Karpas-422 (cell line): ENCODE measurements at places on chromosomes 5 and 9.
A peak's percentile ranks its signal among the peaks of the same experiment; 100 is the strongest.

GRCh38 chr9:5841771-5842573 lies 9.1 kb upstream of the ERMP1 start:
- no peak for DNase-seq

GRCh38 chr5:97499605-97500004 lies 316.6 kb upstream of the RIOK2 start:
- DNase-seq, result no peak

DNA sequence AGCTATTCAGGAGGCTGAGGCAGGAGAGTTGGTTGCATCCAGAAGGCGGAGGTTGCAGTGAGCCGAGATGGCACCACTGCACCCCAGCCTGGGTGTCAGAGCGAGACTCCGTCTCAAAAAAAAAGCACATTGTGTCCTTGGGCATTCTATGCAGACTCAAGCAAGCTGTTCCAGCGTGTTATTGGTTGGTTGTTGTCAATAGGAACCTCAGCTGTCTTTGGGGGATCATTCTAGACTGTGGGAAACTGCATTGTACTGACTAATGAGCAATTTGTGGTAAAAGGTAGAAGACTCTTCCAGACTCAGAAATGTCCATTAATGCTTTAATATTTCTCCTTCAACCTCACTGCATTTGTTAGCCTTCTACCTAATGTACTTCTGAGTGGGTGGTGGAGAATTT lies 379.5 kb upstream of the GRAMD2B start:
- DNase-seq, result no peak

DNA sequence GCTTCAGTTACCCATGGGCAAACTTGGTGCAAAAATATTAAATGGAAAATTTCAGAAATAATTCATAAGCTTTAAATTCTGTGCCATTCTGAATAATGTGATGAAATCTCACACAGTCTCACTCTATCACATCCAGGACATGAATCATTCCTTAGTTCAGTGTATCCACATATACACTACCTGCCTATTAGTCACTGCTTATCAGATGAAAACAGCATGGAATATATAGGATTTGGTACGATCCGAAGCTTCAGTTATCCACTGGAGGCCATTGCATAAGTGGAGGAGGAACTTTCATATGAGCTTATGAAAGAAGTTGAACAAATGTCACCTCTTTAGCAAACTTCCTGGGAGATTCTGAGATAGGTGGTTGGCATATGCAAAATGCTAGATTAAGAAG lies 64.2 kb downstream of the GAPVD1 start:
- no peak for DNase-seq

- no peak for DNase-seq
Measured at GRCh38 chr9:72526901-72527800, 5.7 kb downstream of the TMC1 start.

- DNase-seq, result no peak
Measured at GRCh38 chr5:57032151-57032551, 80.2 kb upstream of the MIER3 start.

- no peak for DNase-seq
Measured at GRCh38 chr5:125215593-125215992, 469.2 kb upstream of the ZNF608 start.

DNA sequence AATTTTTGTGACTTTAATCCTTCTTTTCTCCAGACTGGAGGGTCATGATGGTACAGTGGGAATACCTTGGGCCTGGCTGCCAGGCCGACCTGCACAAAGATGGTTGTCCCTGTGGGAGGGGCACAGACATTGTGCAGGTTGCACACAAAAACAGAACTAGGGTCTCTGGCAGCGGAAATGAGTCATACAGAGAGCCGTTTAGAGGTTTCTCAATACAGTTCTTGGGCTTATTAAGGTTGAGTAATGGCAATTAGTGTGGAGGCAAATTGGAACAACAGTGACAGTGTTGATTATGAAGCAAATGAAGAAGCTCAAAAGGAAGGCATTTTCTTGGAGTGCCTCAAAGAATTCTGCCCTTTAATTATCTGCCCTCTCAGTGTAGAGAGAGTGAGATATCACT lies 173.6 kb downstream of the TENT4A start:
- no peak for DNase-seq

DNA sequence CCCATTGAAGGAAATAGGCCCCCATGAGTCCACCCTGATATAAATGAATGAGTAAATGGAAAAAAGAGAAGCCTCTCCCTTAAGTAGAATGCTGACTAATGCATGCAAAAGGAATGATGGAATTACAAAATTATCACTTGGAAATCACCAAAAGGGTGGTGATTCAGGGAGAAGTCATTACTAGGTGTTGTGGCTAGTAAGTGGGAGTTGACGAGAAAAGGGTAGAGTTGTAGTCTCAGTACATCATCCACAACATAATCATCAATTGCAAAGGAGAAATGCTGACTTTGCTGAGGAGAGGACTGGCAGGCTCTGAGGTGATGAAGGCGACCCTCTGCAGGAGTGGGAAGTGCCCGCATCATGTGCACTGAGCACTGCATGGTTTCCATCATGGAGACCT lies 201.5 kb upstream of the S1PR3 start:
- no peak for DNase-seq

DNA sequence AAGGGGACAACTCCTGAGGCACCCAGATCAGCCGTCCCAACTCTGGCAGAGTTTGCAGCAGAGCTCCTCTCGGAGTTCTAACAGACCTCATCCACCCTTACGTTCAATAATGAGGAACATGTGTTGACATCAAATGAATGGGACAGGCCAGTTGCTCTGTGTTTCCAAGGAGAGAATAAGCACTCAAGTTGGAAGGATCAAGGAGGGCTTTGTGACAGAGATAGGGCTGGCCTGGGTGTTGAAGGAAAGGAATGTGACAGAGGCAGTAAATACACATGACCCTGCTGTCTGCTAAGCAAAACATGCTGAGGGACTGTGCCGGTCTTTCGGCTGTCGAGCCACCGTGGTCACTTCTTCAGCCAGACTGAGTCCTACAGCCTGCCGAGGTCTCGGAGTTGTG lies 48.2 kb downstream of the GPR107 start:
- no peak for DNase-seq

- no peak for DNase-seq
Measured at GRCh38 chr5:26104175-26104574, 934.2 kb downstream of the CDH9 start.

- no peak for DNase-seq
Measured at GRCh38 chr9:106954558-106954957, 91.6 kb downstream of the ZNF462 start.

DNA sequence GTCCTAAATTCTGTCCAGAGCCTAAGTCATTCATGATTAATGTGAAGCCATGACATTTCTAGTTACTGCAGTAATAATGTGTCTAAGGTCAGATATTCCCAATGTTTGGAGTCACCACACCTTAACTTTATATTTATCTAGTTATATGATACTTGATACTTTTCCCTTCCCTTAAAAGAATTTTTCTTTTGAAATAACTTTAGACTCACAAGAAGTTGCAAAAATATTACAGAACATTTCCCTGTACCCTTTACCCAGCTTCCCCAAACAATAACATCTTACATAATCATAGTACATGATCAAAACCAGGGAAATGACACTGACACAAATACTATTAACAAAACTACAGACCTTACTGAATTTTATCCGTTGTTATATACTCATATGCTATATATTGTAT lies 150.0 kb upstream of the GNA14 start:
- DNase-seq, result no peak

GRCh38 chr9:37922363-37923117 lies 18.6 kb upstream of the SLC25A51 start:
- no peak for DNase-seq

- DNase-seq, result peak; percentile 49
Measured at GRCh38 chr9:136531904-136532798, 13.7 kb downstream of the NOTCH1 start.

- DNase-seq, result no peak
Measured at GRCh38 chr5:30686530-30686929, 507.0 kb upstream of the CDH6 start.

- DNase-seq, result no peak
Measured at GRCh38 chr9:17894501-17895160, 315.8 kb downstream of the SH3GL2 start.

GRCh38 chr9:107698779-107699178 lies 209.2 kb upstream of the KLF4 start:
- DNase-seq, result no peak

DNA sequence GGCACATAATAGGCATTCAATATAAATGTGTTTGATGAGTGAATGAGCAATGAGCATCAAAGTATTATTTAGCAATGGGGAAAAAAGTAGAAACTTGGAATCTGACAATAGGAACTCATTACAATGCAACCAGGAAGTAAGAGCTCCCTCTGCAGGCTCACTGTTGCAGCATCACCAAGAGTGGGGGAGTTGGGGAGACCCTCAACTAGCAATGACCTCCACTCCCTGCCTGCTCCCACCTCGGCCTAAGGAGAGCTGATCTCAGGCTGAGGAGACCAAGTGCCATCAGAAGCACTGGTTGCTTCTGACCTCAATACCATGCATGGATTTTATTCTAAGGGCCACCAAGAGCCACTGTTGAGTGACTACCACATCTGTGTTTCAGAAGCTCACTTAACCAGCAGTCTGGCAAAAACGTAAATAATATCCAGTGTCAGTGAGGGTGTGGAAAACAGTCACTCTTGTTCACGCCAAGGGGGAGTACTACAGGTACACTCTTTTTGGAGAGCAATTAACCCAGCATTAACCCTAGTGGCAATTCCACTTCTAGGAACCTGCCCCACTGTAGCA lies 8.0 kb downstream of the VDAC1 start:
- DNase-seq, result no peak

DNA sequence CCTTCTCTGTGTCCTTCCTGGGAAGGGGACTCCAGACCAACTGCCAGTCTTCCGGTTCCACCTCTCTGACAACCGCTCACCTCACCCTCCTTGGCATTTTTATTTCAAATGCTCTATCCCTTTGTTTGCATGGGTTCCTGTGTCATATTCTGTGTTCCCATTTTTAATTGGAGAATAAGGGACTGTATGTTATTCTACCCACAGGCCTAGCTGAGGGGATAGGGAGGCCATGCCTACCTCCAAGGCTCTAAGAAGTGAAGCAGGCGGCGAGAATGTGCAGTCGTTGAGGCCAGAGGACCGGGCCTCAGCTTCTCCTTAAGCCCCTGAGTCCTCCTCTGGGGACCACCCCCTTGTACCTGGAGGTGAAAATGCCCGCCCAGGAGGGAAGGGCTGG lies 936 bp upstream of the WDR5 start:
- no peak for DNase-seq

- DNase-seq, result no peak
Measured at GRCh38 chr5:5665225-5666075, 243.0 kb downstream of the ICE1 start.

- DNase-seq, result no peak
Measured at GRCh38 chr5:173452119-173452905, 124.1 kb upstream of the STC2 start.

- DNase-seq, result no peak
Measured at GRCh38 chr5:2433086-2433485, 318.4 kb downstream of the IRX2 start.

DNA sequence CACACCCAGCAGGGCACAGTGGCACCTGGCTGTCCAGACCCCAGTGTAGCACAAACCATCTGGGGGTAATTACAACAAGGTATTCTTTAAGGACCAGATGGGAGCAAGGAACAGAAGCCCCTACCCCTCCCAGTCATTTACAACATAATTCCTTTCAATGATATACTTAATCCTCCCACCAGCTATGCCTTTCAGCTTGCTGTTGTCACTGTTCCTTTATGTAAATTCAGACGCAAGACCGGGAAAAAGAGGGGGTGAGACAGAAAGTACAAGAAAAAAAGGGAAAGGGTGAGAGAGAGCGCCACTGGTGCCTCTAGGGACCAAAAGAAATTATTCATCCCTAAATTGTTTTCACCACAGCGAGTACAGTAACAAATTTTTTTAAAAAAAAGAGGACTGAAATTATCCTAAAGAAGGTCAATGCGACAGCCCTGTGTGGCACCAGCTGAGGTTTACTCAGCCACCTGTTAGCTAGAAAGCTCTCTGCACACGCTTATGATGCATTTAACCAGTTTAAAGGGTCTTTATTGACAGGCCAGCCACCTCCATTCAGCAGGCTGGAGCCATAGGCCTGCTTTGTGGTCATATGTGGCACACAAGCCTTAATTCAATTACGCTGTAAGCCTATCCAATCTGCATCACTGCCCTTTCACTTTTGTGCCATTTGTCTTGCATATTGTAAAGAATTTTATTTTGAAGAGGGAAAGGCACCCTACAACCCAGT lies 210.2 kb upstream of the ISL1 start:
- no peak for DNase-seq

DNA sequence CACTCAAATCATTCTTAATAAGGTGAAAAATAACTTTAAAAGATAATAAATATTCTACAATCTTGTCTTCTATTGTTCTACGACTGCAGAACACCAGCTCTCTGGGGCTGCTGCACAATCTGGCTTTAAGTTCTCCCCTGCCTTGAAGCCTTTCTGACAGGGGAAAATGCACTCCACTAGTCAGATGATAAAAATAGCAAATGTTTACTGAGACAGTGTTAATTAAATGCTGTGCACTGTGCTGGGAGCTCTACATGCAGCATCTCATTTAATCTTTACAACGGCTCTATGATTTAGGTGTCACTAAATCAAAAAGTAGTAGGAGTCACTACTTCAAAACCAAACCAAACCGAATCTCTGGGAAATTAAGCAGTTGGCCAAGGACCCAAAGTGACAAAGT lies 132.7 kb downstream of the SLIT3 start:
- peak; percentile 2 for DNase-seq

DNA sequence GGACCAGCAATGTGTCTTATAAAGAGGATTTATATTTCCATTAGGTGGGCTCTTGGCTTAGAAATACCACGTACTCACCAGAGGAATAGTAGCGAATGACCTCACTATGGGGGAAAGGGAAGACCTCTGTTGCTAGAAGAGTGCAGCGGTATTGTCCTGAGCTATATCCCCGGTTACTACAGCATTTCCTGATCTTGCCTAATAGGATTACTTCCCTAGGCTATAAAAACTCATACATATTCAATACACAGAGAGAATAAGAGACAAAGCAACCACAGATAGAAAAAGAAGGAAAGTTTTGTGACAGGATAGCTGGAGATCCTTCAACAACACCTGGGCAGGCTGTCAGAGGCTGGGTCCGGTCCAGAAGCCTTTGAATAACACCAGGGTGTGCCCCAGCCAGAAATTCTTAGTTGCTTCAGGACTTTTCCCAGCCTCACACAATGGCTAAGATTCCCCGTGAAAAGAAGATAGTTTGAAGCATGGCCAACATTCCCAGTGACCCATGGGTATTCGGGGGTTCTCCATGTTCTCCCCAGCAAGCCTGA lies 85.4 kb downstream of the TRIM36 start:
- DNase-seq, result no peak

- peak; percentile 72 for DNase-seq
Measured at GRCh38 chr5:58545912-58546311, 37.0 kb upstream of the RAB3C start.

- DNase-seq, result no peak
Measured at GRCh38 chr9:106069241-106069640, 374.9 kb downstream of the TMEM38B start.
